ENCODE measurements at places on chromosomes 12 and 14.

DNA sequence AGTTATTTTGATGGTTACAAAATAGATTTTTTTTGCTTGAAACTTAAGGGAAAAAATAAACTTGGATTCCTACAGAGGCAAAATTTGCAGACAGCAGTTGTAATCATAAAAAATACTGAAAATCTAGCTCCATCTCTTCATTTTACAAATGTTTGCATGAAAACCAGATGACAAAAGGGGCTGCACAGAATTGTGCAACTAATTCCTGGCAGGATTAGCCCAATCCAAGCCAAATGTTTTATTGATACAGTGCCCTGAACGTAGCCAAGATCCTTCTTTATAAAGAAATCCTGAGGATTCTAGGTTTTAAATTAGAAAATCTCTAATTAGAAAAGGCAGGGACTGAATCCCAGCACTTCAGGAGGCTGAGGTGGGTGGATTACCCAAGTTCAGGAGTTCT, 356.4 kb upstream of the SEL1L start:
- H3K4me1 ChIP-seq = no peaks in the 10 kb centered on the region
- no peak for DNase-seq
- H3K4me3 ChIP-seq = no peak overlapping the region
- H3K27ac ChIP-seq = no peak overlapping the region

DNA sequence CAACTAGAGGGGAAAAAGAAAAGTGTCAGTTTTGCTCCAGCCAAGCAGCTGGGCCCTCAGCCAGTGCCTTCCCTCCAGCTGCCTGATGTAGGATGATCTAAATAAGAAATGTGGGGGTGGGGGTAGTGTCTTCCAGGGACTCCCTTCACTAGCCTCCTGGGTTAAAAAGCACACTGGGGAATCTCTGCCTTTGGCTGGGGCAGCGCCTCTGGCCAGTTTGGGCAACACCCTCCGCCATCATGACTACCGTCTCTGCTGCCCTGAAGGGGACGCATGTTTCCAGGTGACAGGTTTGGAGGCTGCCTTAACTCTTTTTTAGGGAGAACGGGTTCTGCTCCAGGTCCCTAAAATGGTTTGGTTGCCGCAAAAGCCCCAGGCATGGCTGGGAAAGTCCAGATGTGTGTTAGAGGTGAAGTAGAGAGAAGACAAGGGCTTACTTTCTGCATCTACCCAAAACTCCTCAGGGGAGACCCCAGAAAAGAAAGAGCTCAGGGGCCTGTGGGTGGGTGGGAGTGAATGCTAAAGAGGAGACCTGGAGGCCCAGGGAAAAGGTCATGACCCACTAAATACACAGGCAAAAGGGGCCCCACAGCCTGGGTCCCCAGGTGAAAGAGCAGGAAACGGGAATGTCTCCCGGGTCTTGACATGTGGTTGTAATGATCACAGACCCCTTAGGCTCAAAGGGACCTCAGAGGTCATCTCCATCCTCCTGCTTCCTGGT, 132.8 kb upstream of the CCND2 start:
- peaks cover 7% of the 10 kb centered on the region for H3K36me3 ChIP-seq
- no peak overlapping the region for H3K4me3 ChIP-seq
- peaks cover 6% of the 10 kb centered on the region for H3K27me3 ChIP-seq
- DNase-seq = no peak

- no peak overlapping the region for H3K27ac ChIP-seq
- H3K4me3 ChIP-seq = peak overlapping the region; percentile 89
- peaks cover 4% of the 10 kb centered on the region for H3K36me3 ChIP-seq
- peaks cover 51% of the 10 kb centered on the region for H3K27me3 ChIP-seq
These were observed 578 bp downstream of the PPP1R13B start for GRCh38 chr14:103846543-103847450.

- no peak overlapping the region for H3K4me3 ChIP-seq
- H3K4me1 ChIP-seq = peaks cover 27% of the 10 kb centered on the region
- peaks cover 4% of the 10 kb centered on the region for H3K27me3 ChIP-seq
- peak; percentile 95 for DNase-seq
- no peak overlapping the region for H3K27ac ChIP-seq
- H3K36me3 ChIP-seq = no peaks in the 10 kb centered on the region
These were observed 9.4 kb downstream of the ASPG start for GRCh38 chr14:104094709-104095425.

- peaks cover 22% of the 10 kb centered on the region for H3K27me3 ChIP-seq
- no peak for DNase-seq
- H3K36me3 ChIP-seq = no peaks in the 10 kb centered on the region
- H3K27ac ChIP-seq = peak overlapping the region; percentile 68
- peak overlapping the region; percentile 44 for H3K4me3 ChIP-seq
- peaks cover 48% of the 10 kb centered on the region for H3K4me1 ChIP-seq
These were observed 58.3 kb downstream of the ESRRB start for GRCh38 chr14:76434220-76434619.

GRCh38 chr12:5262885-5263284, 169.0 kb upstream of the NTF3 start:
- no peak overlapping the region for H3K27ac ChIP-seq
- H3K4me1 ChIP-seq = no peaks in the 10 kb centered on the region
- no peak for DNase-seq
- no peaks in the 10 kb centered on the region for H3K36me3 ChIP-seq
- H3K27me3 ChIP-seq = peaks cover 11% of the 10 kb centered on the region
- no peak overlapping the region for H3K4me3 ChIP-seq

GRCh38 chr14:71228711-71229110, 321.5 kb downstream of the PCNX1 start:
- peaks cover 20% of the 10 kb centered on the region for H3K4me1 ChIP-seq
- no peaks in the 10 kb centered on the region for H3K27me3 ChIP-seq
- no peaks in the 10 kb centered on the region for H3K36me3 ChIP-seq

DNA sequence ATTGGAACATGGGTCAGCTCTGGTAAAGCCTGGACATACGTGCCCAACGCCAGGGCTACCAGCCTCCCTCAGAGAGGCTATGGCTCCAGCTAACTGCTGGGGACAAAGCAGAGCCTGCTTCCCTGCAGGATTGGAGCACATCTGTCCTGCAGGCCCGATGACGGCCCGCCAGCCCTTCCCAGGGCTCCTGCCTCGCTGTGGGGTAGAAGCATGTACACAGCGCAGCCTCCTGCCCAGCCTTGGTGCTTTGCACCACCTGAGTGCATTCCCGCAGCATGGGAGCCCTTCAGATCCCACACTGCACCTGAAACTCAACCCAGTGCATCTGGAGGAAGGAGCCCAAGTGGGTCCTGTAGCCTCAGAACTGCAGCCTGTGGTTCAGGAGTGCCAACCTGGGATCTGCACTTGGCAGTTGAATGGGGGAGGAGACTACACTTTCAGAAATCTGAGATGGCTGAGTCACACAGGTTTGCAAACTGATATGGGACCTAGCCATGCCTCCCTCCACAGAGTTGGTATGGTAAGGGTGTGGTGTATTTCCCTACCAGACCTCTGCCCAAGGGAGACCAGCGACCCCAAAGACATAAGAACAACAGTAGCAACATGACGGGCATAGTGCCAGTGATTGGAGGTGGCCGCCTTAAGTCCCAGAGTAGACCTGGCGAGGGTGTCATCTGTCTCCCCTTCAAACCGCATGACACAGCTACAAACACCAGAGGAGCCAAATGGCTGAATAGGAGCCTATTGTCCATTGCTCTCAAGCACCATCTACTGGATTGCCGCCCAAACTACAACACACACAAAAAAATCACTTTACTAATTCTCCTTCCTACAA, 273.9 kb upstream of the MIS18BP1 start:
- peaks cover 4% of the 10 kb centered on the region for H3K36me3 ChIP-seq
- H3K4me1 ChIP-seq = peaks cover 10% of the 10 kb centered on the region
- DNase-seq = peak; percentile 47
- no peak overlapping the region for H3K4me3 ChIP-seq
- no peak overlapping the region for H3K27ac ChIP-seq

DNA sequence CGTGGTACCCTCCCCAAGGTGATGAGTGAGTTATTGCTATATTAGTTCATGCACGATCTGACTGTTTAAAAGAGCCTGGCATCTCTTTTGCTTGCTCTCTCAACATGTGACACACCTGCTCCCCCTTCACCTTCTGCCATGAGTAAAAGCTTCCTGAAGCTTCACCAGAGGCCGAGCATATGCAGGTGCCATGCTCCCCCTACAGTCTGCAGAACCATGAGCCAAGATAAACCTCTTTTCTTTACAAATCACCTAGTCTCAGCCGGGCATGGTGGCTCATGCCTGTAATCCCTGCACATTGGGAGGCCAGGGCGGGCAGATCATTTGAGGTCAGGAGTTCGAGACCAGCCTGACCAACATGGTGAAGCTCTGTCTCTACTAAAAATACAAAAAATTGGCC, 61.8 kb downstream of the RNFT2 start:
- no peak overlapping the region for H3K4me3 ChIP-seq
- H3K36me3 ChIP-seq = peaks cover 63% of the 10 kb centered on the region
- DNase-seq = no peak
- H3K27me3 ChIP-seq = peaks cover 5% of the 10 kb centered on the region
- H3K4me1 ChIP-seq = no peaks in the 10 kb centered on the region

GRCh38 chr12:86435053-86435452, 178.9 kb upstream of the MGAT4C start:
- no peaks in the 10 kb centered on the region for H3K36me3 ChIP-seq
- no peak for DNase-seq
- H3K27me3 ChIP-seq = peaks cover 8% of the 10 kb centered on the region

DNA sequence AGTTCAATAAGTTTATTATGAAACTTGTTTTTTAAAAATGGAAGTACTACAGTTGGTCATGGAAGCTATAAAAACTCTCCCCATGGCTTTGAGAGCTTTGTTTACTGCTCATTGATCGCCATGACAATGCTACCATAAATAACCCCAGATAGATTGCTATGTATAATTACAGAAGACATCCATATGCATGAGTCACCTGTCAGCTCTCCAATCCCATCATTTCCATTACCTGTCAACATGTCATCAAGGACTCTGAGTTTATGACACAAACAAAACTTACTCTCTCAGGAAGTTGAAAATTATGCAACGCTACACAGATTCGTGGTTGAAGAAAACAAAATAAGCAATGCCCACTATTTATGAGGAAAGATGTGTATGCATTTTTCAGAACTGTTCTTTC, 144.4 kb downstream of the SEC23A start:
- H3K4me1 ChIP-seq = peaks cover 6% of the 10 kb centered on the region
- H3K27me3 ChIP-seq = peaks cover 3% of the 10 kb centered on the region
- DNase-seq = no peak
- H3K27ac ChIP-seq = no peak overlapping the region
- no peak overlapping the region for H3K4me3 ChIP-seq
- H3K36me3 ChIP-seq = no peaks in the 10 kb centered on the region

DNA sequence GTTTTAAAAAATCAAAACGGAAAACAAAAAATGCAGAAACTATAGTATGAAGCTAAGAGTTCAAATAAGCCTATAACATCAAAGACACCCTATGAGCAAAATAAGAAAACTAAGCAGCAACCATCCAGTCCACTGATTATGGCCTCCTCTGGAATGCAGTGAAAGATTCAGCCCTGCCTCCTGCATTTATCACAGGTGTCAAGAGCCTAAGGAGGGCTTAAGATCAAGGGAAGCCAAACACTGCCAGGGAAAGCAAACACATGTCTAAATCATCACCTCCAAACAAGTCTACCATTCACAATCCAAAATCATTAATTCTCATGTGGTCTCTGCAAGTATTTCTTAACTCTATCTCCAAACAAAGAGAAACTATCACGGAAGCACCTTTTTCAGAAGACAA, 28.4 kb downstream of the SARNP start:
- peak overlapping the region; percentile 78 for H3K27ac ChIP-seq
- H3K36me3 ChIP-seq = peaks cover 93% of the 10 kb centered on the region
- no peak for DNase-seq
- peaks cover 24% of the 10 kb centered on the region for H3K4me1 ChIP-seq
- H3K27me3 ChIP-seq = peaks cover 4% of the 10 kb centered on the region

Measured in nephron progenitor cell (in vitro differentiated cells).